ENCODE measurements at places on chromosomes 7 and 10.
A peak's percentile ranks its signal among the peaks of the same experiment; 100 is the strongest.

GRCh38 chr10:114694752-114695151 lies 36.7 kb upstream of the ABLIM1 start:
- no peak for DNase-seq

DNA sequence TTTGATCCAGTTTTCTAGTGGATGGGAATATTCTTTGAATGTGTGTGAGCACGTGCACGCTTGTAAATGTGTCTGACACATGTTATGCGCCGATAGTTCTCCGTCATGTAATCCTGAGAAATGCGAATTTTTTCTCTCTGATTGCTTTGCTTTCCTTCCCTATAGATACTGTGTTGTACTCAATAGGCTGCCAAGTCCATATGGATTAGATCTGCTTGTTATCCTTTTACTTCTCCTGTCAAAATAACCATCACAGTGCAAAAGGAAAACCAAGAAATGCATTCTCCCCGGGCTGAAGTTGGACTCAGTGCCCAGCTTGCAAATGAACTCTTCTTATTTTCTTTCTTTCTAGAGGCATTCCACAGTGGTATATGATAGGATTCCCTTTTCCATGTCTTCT lies 131.9 kb downstream of the KIAA1217 start:
- DNase-seq, result peak; percentile 42

DNA sequence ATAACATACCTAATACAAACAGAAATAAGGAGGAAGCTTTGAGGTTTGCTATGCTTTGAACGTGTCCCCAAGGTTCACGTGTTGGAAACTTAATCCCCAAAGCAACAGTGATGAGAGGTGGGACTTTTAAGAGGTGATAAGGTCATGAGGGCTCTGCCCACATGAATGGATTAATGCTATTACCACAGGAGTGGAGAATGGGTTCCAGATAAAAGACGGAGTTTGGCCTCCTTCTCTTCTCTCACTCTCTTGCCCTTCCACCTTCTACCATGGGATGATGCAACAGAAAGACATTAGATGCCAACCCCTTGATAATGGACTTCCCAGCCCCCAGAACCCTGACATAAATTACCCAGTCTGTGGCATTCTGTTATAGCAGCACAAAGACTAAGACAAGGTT lies 9.6 kb downstream of the ITGB1 start:
- DNase-seq, result no peak

GRCh38 chr7:155166673-155167370 lies 96.7 kb downstream of the HTR5A start:
- peak; percentile 30 for DNase-seq

- no peak for DNase-seq
Measured at GRCh38 chr7:45610660-45611299, 36.6 kb downstream of the ADCY1 start.

GRCh38 chr10:121669028-121669374 lies 70.8 kb upstream of the FGFR2 start:
- no peak for DNase-seq

DNA sequence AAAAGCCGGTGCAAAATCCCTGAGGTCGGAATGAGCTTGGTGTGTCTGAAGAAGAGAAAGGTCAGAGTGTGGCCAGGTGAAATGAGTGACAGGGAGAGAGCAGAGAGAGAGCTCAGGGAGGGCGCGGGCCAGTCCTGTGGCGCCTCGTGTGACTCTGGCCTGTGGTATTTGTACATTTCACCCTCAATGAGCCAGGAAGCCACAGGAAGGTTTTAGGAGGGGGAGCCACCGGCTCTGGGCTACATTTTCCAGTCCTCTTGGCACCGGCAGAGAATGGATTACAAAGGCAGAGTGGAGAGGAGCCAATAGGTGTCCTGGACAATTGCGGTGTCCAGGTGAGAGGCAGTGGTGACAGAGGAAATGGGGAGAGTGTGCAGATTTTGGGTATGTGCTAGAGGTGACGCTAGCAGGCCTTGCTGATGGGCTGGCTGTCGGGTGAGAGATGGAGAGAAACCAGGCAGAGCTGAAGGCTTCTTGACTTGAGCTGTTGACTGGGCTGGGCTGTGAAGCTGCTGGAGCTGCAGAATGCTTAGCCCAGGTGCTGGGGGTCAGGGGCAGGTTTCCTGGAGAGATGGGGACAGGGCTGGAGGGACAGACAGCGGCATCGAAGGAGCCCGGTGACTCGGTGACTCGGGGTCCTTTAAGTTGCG lies 38.1 kb downstream of the COL13A1 start:
- no peak for DNase-seq

GRCh38 chr7:28065721-28066285 lies 114.8 kb downstream of the JAZF1 start:
- peak; percentile 96 for DNase-seq

GRCh38 chr7:3326246-3326645 lies 25.2 kb downstream of the SDK1 start:
- no peak for DNase-seq

Measured in muscle of leg (tissue), 16 donors.